NCI-H2081 treated with DMSO at 0.1 percent for 48 hours (cell line): ENCODE measurements at places on chromosomes 2 and 18.

DNA sequence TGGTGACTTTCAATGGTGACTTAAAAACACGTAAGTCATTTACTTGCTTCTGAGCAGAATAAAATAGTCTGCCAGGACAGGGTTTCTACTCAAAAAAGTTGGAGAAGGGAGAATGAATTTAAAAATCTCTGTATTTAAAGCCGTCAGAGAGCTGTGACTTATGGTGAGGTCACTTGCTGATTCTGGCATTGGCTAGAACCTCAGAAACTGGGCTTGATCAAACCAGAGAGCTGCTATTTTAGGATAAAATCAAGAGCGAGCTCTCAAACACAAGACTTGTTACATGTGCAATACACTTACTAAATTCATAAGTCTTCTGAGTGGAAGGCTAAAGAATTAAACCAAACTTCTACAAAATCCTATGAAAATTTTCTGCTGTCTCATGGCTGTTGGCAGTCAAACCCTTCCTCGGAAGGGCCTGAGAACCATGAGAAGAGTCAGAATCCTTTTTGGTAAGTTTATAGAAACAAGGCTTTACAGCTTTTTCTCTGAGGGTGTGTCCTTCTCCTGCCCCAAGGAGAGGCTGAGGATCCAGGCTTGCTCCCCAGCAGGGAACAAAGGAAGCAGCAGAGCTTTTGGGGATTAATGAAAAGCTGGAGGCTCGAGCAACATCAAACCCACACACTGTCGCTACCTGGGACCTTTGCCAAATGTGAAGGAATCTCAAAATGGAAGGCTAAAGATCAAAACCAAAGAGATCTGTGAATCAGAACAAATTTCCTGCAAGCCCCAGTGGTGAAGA is 816.4 kb downstream of the SOCS6 start:
- no peak for DNase-seq

DNA sequence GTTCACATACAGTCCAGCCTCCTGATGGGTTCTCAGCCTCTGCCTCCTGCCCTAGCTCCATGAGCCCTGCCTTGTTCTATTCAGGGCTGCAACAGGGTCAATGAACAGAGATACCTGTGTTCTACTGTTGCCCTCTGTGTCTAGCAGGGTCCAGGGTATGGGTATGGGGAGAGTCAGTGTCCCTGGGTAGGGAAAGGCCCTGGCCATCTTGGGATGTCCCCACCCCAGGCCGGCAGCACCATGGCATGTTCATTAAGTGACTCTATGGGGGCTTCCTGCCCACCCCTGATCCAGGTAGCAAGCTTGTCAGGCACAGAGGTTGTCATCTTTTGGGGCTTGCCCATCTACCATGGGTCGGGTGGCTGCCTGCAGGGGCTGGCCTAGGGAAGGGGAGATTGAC is 13.5 kb downstream of the PDE11A start:
- no peak for DNase-seq

GRCh38 chr2:196168181-196168580 is 3.2 kb downstream of the STK17B start:
- DNase-seq = no peak

DNA sequence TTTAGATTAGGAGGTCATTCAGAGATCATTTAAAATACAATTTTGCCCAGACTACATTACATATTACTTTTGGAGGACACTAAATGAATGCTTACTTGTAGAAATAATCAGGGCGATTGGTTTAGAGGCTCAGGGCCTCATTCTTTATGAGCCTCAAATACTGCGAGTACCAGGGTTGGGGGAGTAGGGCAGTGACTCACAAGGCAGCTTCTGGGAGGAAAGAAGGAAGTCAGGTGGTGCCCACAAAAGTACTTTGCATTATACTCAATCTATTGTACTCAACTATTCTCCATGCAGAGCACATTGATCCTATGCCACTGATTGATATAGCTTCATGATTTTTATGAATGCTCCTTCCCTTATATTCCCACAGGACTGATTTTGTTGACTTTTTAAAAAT is 166.9 kb downstream of the SOCS6 start:
- DNase-seq = no peak
